ENCODE measurements at places on chromosomes 16 and 17. TPM values are rescaled to one million over a fixed set of nuclear protein-coding genes. Genes with fewer than 3 reads are reported as not detected.

DNA sequence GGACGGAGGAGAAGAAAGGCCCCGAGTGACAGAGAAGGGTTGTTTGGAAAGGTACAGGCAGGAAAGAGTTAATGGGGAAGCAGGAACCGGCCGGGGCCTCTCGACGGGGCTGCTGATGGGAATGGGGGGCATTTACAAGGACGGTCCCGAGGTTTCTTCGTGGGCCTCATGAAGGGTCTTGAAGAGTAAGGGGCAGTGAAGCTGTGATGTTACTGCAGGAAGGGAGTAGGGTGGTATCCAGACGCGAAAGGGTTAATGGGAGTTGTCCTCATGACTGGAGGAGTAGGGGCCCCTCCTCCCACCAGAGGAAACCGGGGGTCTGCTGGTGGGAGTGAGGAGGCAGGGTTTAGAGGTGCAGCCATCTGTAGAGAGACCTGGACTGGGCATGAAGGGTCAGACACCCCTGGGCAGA lies 481 bp downstream of the PDK2 start:
- H3K27ac ChIP-seq, result peak overlapping the region; percentile 97
- no peaks in the 10 kb centered on the region for H3K27me3 ChIP-seq
- no peak for DNase-seq
- H3K4me3 ChIP-seq, result peak overlapping the region; percentile 99

DNA sequence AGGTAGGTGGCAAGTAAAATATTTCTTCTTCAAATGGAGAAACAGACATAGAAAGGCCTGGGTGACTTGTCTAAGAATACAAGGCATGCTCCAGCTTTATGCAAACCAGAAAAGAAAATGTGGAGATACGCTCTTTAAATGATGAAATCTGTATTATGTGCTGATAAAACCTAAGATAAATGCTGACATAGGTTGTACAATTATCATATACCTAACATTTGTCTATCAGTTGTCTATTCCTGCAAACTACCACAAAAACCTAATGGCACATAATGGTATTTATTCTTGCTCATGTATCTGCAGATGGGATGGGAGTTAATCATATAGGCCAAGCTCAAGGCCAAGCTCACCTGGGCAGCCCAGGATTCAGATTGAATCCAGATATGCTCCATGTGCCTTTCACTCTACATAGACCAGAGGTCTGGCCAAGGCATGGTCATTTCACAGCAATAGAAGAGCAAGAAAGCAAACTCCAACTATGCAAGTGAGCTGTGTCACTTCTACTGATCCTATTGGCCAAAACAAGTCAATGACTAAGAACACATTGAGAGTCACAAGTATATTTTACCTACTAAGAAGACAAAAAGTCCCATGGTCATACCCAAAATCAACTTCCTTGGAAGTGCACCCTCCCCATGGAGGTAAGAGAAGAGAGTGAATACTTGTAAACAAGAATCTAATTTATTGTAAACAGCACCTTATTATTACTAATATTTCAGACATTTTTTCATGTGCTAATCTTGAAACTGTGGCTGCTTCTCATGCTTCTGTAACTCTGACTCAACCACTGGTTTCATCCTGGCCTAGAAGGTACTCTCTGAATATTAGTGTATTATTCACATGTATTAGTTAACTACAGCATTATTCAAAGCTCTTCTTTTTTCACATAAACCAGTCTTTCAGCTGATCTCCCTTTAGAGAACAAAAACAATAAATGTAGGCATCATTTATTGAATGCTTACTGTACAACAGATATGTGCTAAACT lies 270.7 kb upstream of the SOX9 start:
- H3K4me3 ChIP-seq, result no peak overlapping the region
- no peaks in the 10 kb centered on the region for H3K4me1 ChIP-seq
- DNase-seq, result no peak
- no peaks in the 10 kb centered on the region for H3K36me3 ChIP-seq
- H3K27me3 ChIP-seq, result peaks cover 7% of the 10 kb centered on the region

The SLFN11 gene
- 15.1 TPM for total RNA-seq

- H3K27ac ChIP-seq, result no peak overlapping the region
- no peaks in the 10 kb centered on the region for H3K27me3 ChIP-seq
- no peak for DNase-seq
- H3K36me3 ChIP-seq, result peaks cover 2% of the 10 kb centered on the region
- H3K4me3 ChIP-seq, result no peak overlapping the region
- H3K4me1 ChIP-seq, result peaks cover 17% of the 10 kb centered on the region
These were observed 223.9 kb downstream of the ZFHX3 start for GRCh38 chr16:72824027-72824426.

The TMEM238L gene
- total RNA-seq, result not detected

DNA sequence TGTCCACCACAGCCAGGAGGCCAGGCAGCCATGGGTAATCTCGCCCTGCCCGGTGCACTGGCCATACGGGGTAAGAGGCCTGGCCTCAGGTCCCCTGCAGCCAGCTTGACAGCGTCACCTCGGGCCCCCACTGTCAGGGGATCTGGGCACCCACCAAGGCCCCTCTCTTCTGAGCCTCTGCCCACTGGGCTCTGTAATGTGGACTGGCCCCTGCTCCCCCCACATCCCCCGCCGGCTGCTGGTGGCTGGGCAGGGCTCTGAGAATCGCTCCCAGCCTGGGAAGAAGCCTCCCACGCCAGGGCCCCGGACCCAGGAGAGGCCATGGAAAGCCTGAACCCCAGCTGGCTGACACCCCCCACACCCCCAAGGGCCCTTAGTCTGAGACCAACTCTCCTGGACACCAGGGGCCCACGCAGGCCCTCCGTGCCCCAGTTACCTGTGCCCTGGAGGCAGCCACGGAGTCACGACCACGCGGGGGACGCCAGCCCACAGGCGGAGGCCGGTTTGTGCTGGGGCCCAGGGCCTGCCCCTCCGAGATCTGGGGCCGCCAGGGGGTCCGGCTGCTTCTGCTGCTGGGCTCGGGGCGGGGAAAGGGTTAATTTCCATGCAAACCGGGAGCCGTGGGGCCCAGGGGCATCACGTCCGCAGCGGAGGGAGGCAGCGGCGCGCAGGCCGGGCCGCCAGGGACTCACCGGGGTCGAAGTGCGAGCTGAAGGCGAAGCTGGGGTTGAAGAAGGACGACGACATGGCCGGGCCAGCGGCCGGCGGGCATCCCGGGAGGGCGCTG lies at the start of gene PVALEF:
PVALEF (plus strand) TSS at position 262 of the 787 bp plus-strand sequence. CDS start 15,720 bp downstream, outside the sequence.
- peaks cover 31% of the 10 kb centered on the region for H3K27me3 ChIP-seq
- H3K36me3 ChIP-seq, result no peaks in the 10 kb centered on the region
- no peak for DNase-seq
- H3K4me3 ChIP-seq, result peak within 1 kb of the TSS; percentile 67
- peak within 1 kb of the TSS; percentile 46 for H3K27ac ChIP-seq

The NTN1 gene
- 60.3 TPM for total RNA-seq

DNA sequence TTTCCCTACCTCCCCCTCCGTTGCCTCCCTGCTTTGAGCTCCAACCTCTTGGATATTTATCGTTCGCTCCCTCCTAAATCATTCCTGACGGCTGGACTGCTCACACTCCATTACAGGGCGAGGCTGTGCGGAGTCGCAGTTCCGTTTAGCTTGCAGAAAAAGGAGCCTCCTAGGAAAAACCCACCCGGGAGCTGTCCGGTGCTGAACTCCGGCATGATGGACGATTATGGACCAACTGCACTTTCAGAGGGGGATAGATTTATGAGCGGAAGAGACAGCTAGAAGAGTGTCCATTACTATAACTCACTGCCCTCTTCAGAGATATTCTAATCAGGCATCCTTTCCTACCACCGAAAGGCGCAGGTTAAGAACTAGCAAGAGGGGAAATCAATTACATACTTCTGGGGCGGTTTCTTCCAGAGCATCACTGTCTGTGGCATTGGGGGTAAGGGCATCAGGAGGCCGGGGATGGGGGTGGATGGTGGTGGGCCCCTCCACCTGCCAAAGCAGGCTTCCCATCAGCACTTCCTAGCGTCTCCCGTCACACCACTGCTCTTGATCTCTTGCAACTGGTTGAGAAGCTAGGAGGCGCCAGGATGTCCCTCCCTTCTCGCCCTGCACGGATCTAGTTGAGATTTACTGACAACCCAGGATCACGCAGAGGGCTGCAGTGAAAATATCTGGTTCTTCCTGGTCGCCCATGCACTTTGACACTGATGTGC lies 251.2 kb downstream of the ENGASE start:
- no peak overlapping the region for H3K27ac ChIP-seq
- peaks cover 98% of the 10 kb centered on the region for H3K27me3 ChIP-seq
- H3K36me3 ChIP-seq, result no peaks in the 10 kb centered on the region
- H3K4me3 ChIP-seq, result no peak overlapping the region
- no peaks in the 10 kb centered on the region for H3K4me1 ChIP-seq

DNA sequence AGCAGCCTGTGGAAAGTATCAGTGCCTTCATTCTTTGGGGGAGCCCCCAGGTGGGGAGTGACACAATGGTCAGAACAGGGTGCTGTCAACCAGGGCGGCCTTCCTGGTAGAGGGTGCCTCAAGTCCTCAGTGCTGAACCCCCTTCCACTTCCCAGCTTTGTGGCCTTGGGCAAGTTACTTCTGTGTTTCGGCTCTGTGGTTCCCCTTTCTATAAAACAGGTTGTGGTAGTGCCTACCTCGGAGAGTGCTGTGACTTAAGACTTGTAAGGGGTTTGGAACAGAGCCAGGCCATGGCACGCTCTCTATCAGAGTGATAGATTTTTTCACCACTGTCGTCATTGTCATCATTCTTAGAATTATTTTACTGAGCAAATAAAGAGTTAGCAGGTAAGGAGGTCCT lies 141.1 kb downstream of the CCDC182 start:
- no peak overlapping the region for H3K4me3 ChIP-seq
- H3K36me3 ChIP-seq, result no peaks in the 10 kb centered on the region
- DNase-seq, result no peak
- H3K27me3 ChIP-seq, result no peaks in the 10 kb centered on the region
- H3K4me1 ChIP-seq, result peaks cover 48% of the 10 kb centered on the region
- peak overlapping the region; percentile 88 for H3K27ac ChIP-seq

- no peaks in the 10 kb centered on the region for H3K36me3 ChIP-seq
- H3K27me3 ChIP-seq, result peaks cover 41% of the 10 kb centered on the region
- no peak overlapping the region for H3K27ac ChIP-seq
These were observed 2.6 kb upstream of the AHSP start for GRCh38 chr16:31525113-31525512.

GRCh38 chr16:85902366-85903155 lies 3.6 kb downstream of the IRF8 start:
- H3K27ac ChIP-seq, result no peak overlapping the region
- DNase-seq, result no peak

GRCh38 chr17:47197821-47198220 lies 8.7 kb upstream of the CDC27 start:
- H3K27ac ChIP-seq, result no peak overlapping the region
- H3K36me3 ChIP-seq, result no peaks in the 10 kb centered on the region
- DNase-seq, result no peak
- no peaks in the 10 kb centered on the region for H3K27me3 ChIP-seq
- no peaks in the 10 kb centered on the region for H3K4me1 ChIP-seq

The SCN4A gene
- total RNA-seq, result 1.2 TPM

The MMP28 gene
- 3.0 TPM for total RNA-seq

DNA sequence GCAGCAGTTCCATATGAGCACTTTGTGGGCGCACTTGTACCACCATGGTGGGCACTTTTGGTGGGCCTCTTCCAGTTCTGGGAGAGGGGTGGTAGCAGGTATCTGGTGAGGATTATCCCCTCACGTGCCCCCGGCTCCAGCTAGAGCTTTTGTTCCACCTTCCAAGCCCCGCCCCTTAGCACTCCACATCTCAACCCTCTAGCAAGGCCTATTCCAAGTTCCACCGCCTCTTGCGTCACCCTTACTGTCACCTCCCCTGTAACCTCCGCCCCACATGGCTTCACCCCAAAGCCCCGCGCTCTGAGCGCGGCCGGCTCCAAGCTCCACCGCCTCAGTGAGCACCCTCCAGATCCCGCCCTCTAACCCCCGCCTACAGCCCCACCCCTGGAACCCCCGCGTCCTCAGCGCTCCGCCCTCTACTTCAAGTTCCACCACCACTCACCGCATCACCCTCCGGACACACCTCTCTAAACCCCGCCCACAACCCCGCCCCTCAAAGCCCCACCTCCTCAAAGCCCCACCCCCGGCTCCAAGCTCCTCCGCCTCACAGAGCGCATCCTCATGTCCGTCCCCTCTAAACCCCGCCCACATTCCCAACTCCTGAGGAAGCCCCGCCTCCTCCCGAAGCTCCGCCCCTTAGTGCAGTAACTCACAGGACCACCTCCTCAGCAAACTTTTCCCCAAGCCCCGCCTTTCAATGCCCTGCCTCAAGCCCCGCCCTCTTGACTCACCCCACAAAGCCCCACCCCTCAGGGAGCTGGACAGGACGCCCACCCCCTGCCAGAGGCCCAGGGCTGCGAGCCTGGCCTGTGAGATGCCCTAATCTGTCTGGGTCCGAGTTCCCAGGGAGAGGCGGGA lies 11.1 kb downstream of the SCN4A start:
- peak; percentile 56 for DNase-seq
- no peaks in the 10 kb centered on the region for H3K36me3 ChIP-seq
- H3K4me3 ChIP-seq, result peak overlapping the region; percentile 49
- no peaks in the 10 kb centered on the region for H3K27me3 ChIP-seq

The CCL4L2 gene
- not detected for total RNA-seq

GRCh38 chr16:55444754-55445485 lies 34.1 kb upstream of the MMP2 start:
- H3K27me3 ChIP-seq, result no peaks in the 10 kb centered on the region
- H3K27ac ChIP-seq, result no peak overlapping the region
- no peaks in the 10 kb centered on the region for H3K4me1 ChIP-seq
- H3K4me3 ChIP-seq, result no peak overlapping the region
- peak; percentile 45 for DNase-seq

- no peaks in the 10 kb centered on the region for H3K36me3 ChIP-seq
- H3K27ac ChIP-seq, result no peak overlapping the region
- H3K4me1 ChIP-seq, result no peaks in the 10 kb centered on the region
- no peaks in the 10 kb centered on the region for H3K27me3 ChIP-seq
These were observed 406.7 kb upstream of the MAF start for GRCh38 chr16:80007231-80007630.

- DNase-seq, result no peak
- H3K36me3 ChIP-seq, result peaks cover 17% of the 10 kb centered on the region
- H3K4me1 ChIP-seq, result no peaks in the 10 kb centered on the region
- no peaks in the 10 kb centered on the region for H3K27me3 ChIP-seq
These were observed 13.8 kb downstream of the CYBC1 start for GRCh38 chr17:82436601-82437324.

The KRT222 gene
- 0.38 TPM for total RNA-seq

The DYNC1LI2 gene
- 82.9 TPM for total RNA-seq

GRCh38 chr16:54325616-54326265 lies 39.2 kb upstream of the IRX3 start:
- DNase-seq, result no peak
- H3K4me3 ChIP-seq, result no peak overlapping the region
- H3K27ac ChIP-seq, result peak overlapping the region; percentile 44
- no peaks in the 10 kb centered on the region for H3K36me3 ChIP-seq
- H3K4me1 ChIP-seq, result peaks cover 12% of the 10 kb centered on the region

The KRTAP16-1 gene
- not detected for total RNA-seq

The CACNG5 gene
- not detected for total RNA-seq

Data from left ventricle myocardium inferior (tissue), 1 donor.